ENCODE measurements at places on chromosomes 2 and 18.

DNA sequence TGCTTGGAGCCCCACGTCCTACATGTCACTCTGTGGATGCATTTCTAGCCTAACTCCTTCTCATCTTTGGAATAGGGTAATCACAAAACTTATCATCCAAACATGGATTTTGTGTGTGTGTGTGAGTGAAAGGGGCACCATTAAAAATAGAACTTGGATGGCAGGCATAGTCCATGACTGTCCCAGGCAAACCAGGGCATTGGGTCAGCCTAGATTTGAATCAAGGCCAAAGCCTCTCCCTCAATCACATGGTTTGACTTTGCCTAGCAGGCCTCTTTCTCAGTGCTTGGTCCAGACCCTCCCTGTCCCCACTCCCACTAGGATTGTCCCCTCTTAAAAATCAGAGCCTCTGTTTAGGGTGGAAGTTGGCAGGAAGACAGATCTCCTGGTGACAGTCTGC is 67.4 kb upstream of the BCL2L11 start:
- no peak for DNase-seq

- DNase-seq: no peak
These were observed 35.2 kb downstream of the COPS8 start for GRCh38 chr2:237120916-237121315.

DNA sequence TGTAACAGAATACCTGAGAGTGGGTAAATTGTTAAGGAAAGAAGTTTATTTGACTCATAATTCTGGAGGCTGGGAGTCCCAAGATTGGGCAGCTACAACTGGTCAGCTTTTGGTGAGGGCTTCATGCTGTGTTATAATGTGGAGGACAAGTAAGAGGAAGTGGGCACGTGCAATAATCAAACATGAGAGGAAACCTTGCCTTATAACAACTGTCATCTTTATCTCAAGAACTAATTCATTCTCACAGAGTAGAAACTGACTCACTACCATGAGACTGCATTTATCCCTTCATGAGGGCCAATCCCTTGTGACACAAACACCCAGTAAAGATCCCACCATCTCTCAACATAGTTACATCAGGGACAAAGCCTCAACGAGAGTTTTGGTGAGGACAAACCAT is 318.1 kb upstream of the NT5C1B start:
- no peak for DNase-seq

DNA sequence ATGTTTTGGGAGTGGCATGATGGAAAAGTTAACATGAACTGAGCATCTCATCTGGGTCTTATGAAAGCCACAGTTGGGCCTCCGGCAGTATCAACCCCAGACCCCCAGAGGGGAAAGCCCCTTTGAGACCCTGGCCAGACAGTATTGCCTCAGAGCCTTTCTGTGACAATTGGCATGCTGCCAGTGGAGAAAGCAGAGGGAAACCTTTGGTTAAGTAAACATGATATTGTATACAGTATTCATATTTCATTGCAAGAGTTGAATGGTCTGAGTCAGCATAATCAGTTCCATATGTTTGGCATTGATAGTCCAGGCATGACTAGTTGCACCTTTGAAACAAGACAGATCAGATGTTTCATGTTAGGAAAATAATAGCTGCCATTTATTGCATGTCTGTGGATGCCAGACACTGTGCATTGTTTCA is 20.0 kb downstream of the MERTK start:
- DNase-seq: no peak

DNA sequence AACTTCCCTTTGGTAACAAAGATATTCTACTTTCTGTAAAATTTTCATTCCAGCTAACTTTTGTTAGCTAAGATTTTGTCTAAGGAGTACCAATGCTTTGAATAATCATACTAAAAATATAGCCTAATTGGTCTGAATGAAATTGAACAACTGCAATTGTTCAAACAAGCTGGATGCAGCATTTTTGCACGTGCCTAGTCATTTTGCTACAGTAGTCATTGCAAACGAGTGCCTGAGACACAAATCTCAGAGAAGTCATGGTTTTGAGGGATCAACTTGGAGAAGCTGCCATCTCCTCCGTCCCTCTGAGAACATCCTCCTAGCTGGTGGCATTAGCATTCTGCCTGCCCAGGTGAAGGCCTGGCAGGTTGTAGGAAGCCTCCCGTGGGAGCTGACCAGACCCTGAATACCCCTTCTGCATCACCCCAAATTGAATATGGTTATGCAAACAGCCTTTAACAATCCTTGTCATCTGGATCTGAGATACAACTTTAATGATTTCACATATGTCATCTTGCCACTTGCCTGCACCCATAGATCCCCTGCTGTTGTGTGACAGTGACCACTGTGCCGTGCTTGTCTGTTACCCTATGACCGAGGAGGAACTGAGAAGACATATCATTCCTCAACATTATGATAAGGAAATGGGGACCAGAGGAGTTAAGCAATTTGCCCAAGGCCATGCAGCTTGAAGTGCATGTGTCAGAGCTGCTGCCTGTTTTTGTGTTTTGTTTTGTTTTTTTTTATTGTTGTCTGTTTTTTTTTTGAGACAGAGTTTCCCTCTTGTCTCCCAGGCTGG is 29.1 kb upstream of the MGAT4A start:
- no peak for DNase-seq

- DNase-seq: no peak
These were observed 196.9 kb downstream of the INO80D start for GRCh38 chr2:205889114-205889513.

- DNase-seq: peak; percentile 55
These were observed 7.4 kb upstream of the NPC1 start for GRCh38 chr18:23593720-23594119.

DNA sequence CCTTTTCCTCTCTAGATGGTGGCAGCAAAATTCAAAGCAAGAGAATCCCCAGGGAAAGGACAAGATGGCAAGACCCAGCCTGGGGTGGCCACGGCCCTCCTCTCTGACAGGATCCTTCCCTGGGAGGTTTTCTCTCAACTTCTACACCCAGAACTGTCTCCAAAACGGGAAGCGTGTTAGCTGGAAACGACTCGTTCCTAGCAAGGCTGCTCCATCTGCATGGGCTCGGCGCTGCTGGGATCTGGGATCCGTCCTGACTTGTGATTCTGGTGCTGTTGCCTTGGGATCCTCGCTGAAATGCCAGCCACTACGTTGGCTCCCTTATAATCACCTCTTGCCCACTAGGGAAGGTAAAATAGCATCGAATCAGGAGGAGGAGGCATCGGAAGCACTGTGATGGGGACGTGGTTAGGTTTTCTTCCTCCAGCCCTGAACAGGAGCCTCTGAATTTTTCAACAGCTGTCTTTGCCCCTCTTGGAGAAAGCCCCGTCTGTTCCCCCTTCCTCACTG is 514.8 kb upstream of the MYT1L start:
- DNase-seq: no peak

DNA sequence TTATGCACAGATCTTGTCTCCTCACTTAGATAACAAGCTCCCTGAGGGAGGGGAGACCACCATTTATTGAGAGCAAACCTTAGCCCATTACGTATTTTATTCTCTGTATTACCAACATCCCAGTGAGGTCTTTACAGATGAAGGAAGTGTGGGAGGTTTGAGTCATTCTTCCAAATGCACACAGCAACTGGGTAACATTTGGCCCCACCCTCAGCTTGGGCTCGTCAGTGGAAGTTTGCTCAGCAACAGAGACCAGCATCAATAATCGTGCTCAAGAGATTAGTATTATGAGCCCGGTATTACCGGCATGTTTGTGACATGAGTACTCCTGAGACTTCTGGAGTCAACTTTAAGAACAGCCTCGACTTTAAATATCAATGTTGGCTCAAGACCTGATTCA is 168.6 kb downstream of the ETAA1 start:
- DNase-seq: no peak

DNA sequence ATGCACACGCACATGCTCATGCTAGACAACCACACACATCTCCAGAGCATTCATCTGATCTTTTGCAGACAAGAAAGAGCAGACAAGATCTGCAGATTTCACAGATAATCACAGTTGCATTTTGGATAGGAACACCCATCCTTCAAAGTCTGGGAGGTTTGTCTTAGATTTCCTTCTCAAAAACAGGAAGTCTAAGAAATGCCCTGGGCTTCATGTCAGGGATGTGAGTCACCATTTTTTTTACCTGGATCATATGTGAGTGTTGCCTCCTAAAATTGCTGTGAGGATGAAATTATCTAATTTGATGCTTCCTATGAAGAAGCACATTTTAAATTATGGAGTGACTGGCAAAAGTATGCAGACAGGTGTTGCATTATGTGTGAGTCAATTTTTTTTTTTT is 46.1 kb downstream of the SRD5A2 start:
- no peak for DNase-seq

DNA sequence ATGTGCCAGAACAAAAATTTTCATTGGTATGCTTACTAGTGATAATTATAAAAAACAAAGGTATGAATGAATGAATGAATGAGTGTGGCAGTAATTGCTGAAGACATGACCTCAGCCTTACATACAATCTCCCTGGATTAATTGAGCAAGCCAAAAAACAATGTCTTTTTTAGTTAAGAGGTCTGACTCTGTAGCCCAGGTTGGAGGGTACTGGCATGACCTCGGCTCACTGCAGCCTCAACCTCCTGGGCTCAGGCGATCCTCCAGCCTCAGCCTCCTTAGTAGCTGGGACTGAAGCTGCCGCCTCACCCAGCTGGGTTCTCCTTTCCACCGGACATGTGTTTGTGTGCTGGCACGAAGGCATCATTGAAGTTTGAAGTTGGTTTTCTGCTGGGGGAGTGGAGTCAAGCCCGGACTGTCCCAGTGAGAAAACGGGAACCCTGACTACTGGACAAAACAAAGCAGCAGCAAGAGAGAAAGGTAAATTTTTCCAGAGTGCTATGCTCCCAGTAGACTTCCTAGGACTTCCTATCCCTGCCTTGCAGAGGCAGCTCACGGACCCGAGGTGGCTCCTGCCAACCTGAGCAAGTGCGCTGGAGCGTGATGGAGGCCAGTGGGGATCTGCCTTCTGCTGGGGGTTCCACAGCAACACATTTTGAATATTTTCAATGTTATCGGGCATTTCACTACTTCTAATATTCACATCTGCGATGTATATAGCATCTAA is 6.4 kb upstream of the IMP4 start:
- no peak for DNase-seq

DNA sequence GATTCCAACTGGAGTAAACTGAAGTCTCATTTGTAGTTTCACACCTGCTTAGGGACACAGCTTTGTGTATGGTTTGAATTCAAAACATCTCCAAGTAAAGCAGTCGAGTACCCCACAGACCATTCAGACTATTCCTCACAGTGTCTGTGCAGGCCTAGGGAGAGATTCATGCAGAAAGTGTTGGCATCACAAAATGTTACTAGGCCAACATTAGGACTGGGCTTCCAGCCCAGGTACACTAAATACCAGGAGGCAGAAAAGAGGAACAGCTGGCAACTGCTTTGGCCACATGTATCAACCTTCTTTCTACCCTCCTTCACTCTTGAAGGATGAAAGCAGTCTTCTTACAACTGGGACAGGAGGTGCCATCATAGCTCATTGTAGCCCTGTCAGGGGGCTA is 270.4 kb upstream of the TMEFF2 start:
- no peak for DNase-seq

DNA sequence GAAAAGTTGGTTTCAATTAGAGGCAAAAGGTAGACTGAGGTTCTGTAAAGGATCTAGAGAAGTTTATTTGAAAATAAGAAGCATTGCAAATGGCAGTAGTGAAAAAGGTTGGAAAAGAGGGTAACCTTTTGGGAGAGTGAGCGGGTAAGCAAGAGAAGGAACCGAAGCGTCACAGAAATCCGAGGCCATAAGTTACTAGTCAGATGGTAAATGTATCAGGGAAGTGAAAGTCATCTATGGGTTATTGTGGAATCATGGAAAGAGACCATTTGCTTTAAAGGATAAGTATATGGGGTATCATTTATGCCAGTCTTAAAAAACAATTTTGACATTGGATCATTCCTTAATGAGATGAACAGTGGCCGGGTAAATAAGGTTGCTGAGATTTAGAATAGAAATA is 30.5 kb downstream of the EML4 start:
- DNase-seq: no peak

DNA sequence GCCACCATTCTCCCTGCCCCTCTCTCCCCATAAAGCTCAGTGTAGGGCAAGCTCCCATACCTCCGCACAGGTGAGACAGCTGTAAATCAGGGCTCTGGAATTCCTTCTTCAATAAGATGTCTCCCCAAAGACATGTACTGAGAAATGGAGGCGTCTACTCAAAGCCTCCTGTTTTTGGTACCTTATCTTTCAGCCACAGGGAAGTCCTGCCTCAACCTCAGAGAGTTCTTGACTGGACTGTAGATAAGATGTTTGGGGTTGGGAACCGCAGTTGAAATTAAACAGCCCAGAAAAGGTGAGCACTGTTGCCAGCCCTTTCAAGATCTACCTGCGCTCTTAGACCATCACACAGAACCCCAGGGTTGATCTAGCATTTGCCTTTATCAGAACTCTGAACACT is 1.4 kb upstream of the GALNT14 start:
- DNase-seq: no peak

DNA sequence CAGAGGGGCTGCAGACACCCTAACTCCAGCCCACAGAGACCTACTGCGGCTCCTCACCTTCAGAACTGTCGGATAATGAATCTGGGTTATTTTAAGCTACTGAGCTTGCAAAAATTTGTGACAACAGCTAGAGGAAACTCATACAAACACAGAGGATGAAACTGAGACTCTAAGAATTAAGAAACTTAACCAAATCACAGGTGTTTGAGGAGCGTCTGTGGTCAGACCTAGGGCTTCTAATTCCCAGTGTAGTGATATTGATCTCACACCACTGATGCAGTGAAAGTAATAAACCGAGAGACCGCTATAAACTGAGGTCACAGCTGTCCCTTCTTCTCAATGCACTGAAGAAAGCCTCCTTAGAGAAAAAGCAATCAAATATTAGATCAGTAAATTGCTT is 110.1 kb downstream of the RGPD3 start:
- peak; percentile 18 for DNase-seq

- peak; percentile 81 for DNase-seq
These were observed 159.4 kb downstream of the PIK3C3 start for GRCh38 chr18:42114310-42114943.

DNA sequence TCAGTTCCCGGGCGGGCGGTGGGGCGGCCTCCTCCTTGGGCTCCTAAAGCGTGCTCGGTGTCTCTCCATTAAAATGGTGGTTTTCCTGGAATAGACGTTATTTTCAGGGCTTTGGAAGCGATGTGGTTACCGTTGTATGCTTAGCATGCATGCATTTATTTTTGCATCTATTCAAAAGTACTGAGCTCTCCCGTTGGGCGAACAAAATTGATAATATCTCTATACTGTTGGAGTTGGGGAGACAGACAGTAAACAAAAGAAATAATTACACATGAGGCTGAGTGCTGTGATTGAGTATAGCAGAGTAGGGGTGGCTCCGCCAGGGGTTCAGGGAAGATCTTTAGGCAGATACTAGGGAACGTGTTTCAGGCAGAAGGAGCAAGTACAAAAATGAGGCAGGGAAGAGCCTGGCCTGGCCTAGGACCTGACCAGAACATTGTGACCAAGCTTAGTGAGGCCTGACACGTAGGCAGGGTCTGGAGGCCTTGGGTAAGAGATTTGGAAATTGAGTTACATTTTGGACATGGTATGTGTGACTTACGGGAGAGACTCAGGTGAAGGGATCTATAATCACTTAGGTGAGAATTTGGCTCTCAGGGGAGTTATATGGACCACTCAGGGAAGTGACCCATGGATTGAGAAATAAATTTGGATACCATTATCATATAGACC is 674 bp downstream of the NCAPH start:
- no peak for DNase-seq

- DNase-seq: peak; percentile 69
These were observed 617 bp downstream of the CCDC142 start for GRCh38 chr2:74481961-74482800.

- DNase-seq: no peak
These were observed 161.9 kb downstream of the SUCLG1 start for GRCh38 chr2:84297155-84297554.

GRCh38 chr2:145078923-145079322 is 559.0 kb upstream of the ZEB2 start:
- DNase-seq: no peak
